T-cell (primary cell): ENCODE measurements at places on chromosomes 2 and 18. TPM values are rescaled to one million over a fixed set of nuclear protein-coding genes. Genes with fewer than 3 reads are reported as not detected.

The KLHL14 gene
- total RNA-seq, result 0.41 TPM

The POTEI gene
- not detected for total RNA-seq

The SPRED2 gene
- total RNA-seq, result 1.2 TPM

The NEU2 gene
- not detected for total RNA-seq

The NYAP2 gene
- total RNA-seq, result 0.06 TPM

The IL36G gene
- total RNA-seq, result not detected

The PKDCC gene
- total RNA-seq, result 1.3 TPM

The ADRA2B gene
- total RNA-seq, result 0.16 TPM

DNA sequence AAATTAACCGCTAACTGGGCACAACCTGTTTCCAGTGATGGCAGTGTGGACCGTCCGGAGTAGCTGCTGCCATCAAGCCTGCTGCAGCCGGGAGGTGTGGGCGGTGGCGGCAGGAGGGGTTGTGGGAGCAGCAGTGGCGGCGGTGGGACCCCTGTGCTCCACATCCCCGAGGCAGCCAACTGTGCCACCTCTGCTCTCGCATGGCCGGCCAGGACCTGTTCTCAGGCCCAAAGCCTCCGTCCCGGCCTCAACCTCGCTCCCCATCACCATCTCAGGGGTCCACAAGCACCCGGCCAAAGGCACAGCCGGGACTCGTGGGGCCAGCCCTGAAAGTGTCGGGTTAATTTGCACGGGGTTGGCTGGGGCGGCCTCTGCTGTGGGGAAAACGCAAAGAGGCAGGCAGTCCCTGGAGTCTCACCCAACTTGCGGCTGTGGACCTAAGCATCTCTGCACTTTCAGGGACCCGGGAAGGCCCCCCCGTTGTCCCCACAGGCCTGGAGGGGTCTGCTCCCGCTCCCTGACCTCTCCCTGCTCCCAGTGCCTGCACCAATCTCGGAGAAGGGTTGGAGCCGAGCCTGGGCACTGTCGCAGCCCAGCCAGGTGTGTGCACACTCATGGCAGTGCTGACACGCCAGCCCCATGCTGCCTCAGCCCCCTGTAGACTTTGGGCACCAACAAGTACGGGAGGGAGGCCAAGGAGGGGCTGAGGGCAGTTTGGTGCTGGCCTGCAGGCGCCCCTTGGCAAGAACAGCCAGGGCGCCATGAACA, 44.4 kb upstream of the PEX13 start:
- no peak for DNase-seq
- peaks cover 2% of the 10 kb centered on the region for H3K4me1 ChIP-seq
- no peak overlapping the region for H3K27ac ChIP-seq
- H3K36me3 ChIP-seq, result peaks cover 3% of the 10 kb centered on the region
- no peak overlapping the region for H3K4me3 ChIP-seq

DNA sequence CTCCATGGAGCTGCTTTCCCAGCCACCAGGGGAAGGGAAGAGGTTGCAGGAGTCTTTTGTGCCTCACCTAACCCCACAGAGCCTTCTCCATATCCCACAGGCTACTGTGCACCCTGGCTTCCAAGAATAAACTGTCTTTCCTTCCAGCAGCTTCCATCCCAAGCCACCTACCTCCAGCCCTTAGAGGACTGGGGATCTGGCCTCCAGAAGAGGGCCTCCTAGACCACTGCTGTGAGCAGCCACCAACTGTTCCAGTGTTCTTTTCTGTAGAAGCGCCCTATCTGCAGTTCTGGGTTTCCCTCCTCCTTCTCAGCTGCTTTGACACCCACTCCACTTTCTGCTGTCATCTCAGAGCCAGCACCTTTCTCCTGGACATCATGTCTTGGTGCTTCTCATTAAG, 30.7 kb upstream of the REG3G start:
- DNase-seq, result no peak
- H3K27ac ChIP-seq, result no peak overlapping the region
- no peaks in the 10 kb centered on the region for H3K4me1 ChIP-seq

GRCh38 chr18:57754577-57755338, 48.4 kb downstream of the ATP8B1 start:
- H3K27ac ChIP-seq, result no peak overlapping the region
- H3K36me3 ChIP-seq, result no peaks in the 10 kb centered on the region
- DNase-seq, result no peak
- H3K27me3 ChIP-seq, result no peaks in the 10 kb centered on the region
- no peaks in the 10 kb centered on the region for H3K4me1 ChIP-seq

- H3K36me3 ChIP-seq, result no peaks in the 10 kb centered on the region
- H3K27me3 ChIP-seq, result no peaks in the 10 kb centered on the region
- H3K4me1 ChIP-seq, result no peaks in the 10 kb centered on the region
- no peak overlapping the region for H3K27ac ChIP-seq
- no peak for DNase-seq
These were observed 646.7 kb upstream of the ZNF804A start for GRCh38 chr2:183951630-183952029.

- H3K4me3 ChIP-seq, result no peak overlapping the region
- peaks cover 2% of the 10 kb centered on the region for H3K36me3 ChIP-seq
- H3K27me3 ChIP-seq, result no peaks in the 10 kb centered on the region
- peaks cover 2% of the 10 kb centered on the region for H3K4me1 ChIP-seq
These were observed 65.8 kb downstream of the RNF144A start for GRCh38 chr2:6982934-6983589.

- H3K4me3 ChIP-seq, result no peak overlapping the region
- peaks cover 29% of the 10 kb centered on the region for H3K36me3 ChIP-seq
- no peaks in the 10 kb centered on the region for H3K4me1 ChIP-seq
- H3K27ac ChIP-seq, result no peak overlapping the region
These were observed 62.2 kb downstream of the TTC21B start for GRCh38 chr2:165891345-165891744.

DNA sequence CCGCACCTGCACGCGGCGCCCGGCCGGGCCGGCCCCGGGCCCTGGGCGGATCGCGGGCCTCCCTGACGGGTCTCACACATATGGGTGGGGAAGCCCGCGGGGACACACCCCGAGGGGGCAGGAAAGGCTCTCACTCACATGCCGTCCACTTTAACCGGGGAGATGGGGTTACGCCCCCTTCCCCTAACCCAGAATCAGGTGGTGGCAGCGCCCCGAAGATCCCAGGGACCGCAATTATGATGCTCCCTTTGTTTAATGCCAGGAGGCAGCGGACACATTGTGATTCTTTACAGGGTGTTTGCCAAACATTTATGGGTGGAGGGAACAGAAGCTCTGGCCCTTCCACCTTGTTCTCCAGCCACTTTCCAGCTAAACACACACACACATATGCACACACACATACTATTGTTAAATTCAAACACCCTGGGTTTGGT, 424 bp upstream of the ANKRD44 start:
- H3K4me1 ChIP-seq, result peaks cover 32% of the 10 kb centered on the region
- no peaks in the 10 kb centered on the region for H3K36me3 ChIP-seq
- no peaks in the 10 kb centered on the region for H3K27me3 ChIP-seq

- no peak for DNase-seq
- H3K27me3 ChIP-seq, result no peaks in the 10 kb centered on the region
- H3K4me1 ChIP-seq, result no peaks in the 10 kb centered on the region
- H3K36me3 ChIP-seq, result no peaks in the 10 kb centered on the region
These were observed at the start of gene CDK15 for GRCh38 chr2:201806442-201807170. Gene CDK15, plus strand, starts transcription at chr2:201806537. Its CDS starts 128 bp downstream, at chr2:201806665.

DNA sequence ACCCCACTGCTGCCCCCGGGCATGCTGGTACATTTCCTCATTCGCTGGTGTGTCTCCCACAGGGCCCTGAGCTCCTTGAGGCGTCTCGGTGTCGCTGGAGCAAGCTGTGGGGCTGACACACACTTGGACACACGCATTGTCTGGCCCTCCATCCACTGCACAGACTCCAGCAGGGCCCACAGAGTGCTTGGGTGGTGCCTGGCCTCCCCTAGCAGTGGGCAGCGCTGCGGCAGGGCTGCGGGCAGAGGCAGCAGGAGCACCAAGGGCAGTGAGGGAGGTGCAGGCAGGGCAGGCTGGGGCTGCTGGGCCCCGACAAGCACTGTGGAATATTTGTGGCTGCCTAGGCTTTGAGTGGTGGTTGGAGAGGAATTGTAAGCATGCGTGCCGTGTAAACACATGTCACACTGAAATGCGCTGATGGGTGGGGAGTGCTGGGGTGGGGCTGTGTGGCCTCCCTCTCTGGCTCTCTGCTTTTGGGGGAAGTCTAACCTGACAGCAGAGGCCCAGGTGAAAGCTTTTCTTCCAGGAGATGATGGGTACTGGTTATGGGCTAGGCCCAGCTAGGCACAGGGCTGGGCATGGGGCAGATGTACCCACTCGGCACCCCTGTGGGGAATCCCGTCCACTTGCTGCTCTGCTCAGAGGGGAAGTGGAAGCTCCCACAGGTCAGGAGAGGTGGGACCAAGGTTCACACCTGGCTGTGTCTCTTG, 55.5 kb upstream of the HS6ST1 start:
- no peak overlapping the region for H3K27ac ChIP-seq
- no peaks in the 10 kb centered on the region for H3K36me3 ChIP-seq
- H3K4me3 ChIP-seq, result no peak overlapping the region
- H3K4me1 ChIP-seq, result peaks cover 2% of the 10 kb centered on the region
- H3K27me3 ChIP-seq, result no peaks in the 10 kb centered on the region
- no peak for DNase-seq

DNA sequence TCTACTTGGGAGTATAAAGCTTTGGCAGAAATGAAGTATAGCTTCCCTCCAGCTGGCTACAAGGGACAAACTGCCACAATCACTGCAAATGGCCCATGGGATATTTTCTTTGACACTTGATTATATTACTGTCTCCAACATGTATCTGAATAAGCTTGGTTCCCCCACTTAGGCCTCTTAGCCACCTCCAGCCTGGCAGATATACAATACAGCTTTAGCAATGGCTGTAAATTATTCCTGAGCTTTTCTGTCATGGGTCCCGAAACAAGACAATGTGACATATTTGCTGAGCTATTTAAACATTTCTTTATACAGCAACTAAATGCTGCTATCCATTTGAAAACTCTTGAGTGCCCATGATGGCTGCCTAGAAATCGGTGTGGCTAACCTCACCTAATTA, 406.2 kb downstream of the SUCLG1 start:
- H3K27ac ChIP-seq, result no peak overlapping the region
- no peak for DNase-seq
- no peak overlapping the region for H3K4me3 ChIP-seq
- H3K36me3 ChIP-seq, result no peaks in the 10 kb centered on the region

GRCh38 chr2:171391532-171391931, 42.3 kb downstream of the METTL8 start:
- no peaks in the 10 kb centered on the region for H3K4me1 ChIP-seq
- no peak overlapping the region for H3K27ac ChIP-seq
- no peak for DNase-seq
- H3K36me3 ChIP-seq, result no peaks in the 10 kb centered on the region
- H3K27me3 ChIP-seq, result no peaks in the 10 kb centered on the region

DNA sequence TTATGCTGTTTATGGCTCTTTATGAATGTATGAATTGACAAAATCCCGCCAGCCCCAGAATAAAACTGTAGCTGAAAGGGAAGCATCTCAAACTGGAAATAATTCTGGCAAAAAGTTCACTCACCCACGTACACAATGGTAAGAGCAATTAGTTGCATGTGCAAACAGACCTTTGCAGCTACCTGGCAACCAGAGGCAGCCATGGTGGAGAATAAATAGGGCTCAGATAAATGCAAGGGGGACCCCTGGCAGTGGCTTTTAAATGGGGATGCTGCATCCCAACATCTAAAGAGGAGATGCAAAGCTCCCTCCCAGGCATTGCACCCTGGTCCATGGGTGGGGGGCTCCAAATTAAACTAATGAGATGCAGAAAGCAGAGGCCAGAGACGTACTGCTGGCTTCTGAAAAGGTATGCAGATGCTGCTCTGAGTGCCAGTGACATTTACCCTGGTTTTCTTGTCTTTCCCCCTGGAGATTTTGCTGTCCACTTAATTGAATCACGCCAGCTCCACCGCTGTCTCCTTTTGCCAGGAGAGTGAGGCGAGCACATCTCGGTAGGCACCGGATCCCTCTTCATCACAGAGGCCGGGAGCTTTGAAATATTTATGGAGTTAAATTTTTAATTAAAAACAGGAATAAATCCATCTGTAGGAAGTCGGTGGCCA, 126.6 kb upstream of the NRP2 start:
- H3K4me1 ChIP-seq, result no peaks in the 10 kb centered on the region
- no peak overlapping the region for H3K4me3 ChIP-seq
- no peaks in the 10 kb centered on the region for H3K27me3 ChIP-seq
- no peaks in the 10 kb centered on the region for H3K36me3 ChIP-seq
- H3K27ac ChIP-seq, result no peak overlapping the region

GRCh38 chr2:109537565-109538222, 76.1 kb downstream of the SEPTIN10 start:
- H3K27me3 ChIP-seq, result peaks cover 2% of the 10 kb centered on the region
- no peak overlapping the region for H3K27ac ChIP-seq
- no peak overlapping the region for H3K4me3 ChIP-seq
- DNase-seq, result no peak

- H3K4me1 ChIP-seq, result no peaks in the 10 kb centered on the region
- H3K4me3 ChIP-seq, result no peak overlapping the region
- H3K27me3 ChIP-seq, result no peaks in the 10 kb centered on the region
- H3K27ac ChIP-seq, result no peak overlapping the region
- DNase-seq, result no peak
These were observed 482.9 kb upstream of the SPRED2 start for GRCh38 chr2:65915273-65915672.

DNA sequence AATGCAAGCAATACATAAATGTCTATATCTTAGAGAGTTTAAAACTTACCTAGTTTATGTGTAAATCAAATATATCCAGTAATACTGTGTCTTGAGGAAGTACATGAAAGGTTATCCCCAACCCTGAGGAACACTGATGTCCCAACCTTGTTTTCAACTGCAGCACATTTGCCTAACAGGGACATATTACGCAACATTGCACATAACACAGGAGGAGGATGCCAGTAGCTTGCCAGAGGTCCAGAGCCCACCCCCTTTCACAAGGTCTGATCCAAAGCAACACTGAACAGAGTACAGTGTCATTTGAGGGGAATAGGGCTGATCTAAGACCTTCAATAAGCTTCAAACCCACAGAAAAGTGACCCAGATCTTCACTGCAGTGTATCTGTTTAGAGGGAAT, 678.5 kb downstream of the ARHGAP15 start:
- DNase-seq, result no peak
- no peaks in the 10 kb centered on the region for H3K4me1 ChIP-seq
- H3K27ac ChIP-seq, result no peak overlapping the region

DNA sequence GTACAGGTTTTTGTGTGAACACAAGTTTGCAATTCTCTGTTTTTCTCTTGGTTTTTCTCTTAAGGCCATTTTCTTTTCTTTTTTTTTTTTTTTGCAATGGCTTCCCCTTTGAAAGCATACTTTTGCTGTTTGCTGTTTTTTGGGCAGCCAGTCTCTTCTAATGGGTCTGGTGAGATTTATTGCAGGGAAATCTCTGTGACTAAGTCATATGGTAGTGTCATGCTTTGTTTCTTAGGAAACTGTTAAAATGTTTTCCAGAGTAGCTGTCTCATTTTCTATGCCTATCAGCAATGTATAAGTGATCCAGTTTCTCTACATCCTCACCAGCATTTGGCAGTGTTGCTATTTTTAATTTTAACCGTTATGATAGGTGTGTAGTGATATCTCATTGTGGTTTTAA, 27.9 kb upstream of the CDCA7 start:
- H3K27me3 ChIP-seq, result peaks cover 3% of the 10 kb centered on the region
- H3K36me3 ChIP-seq, result no peaks in the 10 kb centered on the region
- DNase-seq, result no peak
- no peak overlapping the region for H3K27ac ChIP-seq
- H3K4me3 ChIP-seq, result no peak overlapping the region
